ENCODE measurements at places on chromosomes 5 and 9. TPM values are rescaled to one million over a fixed set of nuclear protein-coding genes. Genes with fewer than 3 reads are reported as not detected.
A peak's percentile ranks its signal among the peaks of the same experiment; 100 is the strongest.

GRCh38 chr5:145090115-145090514, 745.0 kb downstream of the PRELID2 start:
- DNase-seq = no peak

DNA sequence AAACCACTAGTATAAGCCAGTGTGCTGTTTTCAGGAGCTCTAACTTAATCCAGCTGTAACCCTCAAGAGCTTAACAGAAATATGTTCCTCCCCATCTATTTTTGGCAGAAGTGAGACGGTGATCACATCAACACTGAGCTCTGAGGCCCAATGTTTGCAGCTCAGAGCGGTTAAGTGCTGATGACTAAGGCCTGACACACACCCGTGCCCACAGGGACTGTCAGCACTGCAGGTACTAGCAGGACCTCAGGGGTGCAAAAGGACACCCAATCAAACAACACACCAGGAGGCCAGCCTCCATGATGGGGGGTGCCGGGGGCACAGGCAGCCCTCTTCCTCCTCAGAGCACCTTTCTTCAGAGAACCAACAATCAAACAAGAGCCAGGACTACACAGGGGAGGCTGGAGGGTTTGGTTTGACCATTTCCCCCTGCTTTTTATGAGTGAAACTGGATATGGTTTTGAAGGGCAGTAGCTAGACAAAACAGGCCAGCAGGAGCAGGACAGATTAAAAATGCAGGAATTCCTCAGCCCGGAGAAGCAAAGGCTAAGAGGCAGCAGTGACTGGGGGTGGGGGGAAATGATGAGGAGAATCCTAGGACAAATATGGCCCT, 61.3 kb downstream of the RAPGEF1 start:
- peak; percentile 92 for DNase-seq

NIPAL4 gene
- total RNA-seq = 1.4 TPM

INSL4 gene
- total RNA-seq = not detected

- no peak for DNase-seq
These were observed 289.4 kb downstream of the EFNA5 start for GRCh38 chr5:107381189-107381856.

SLC25A2 gene
- 0.31 TPM for total RNA-seq

DNA sequence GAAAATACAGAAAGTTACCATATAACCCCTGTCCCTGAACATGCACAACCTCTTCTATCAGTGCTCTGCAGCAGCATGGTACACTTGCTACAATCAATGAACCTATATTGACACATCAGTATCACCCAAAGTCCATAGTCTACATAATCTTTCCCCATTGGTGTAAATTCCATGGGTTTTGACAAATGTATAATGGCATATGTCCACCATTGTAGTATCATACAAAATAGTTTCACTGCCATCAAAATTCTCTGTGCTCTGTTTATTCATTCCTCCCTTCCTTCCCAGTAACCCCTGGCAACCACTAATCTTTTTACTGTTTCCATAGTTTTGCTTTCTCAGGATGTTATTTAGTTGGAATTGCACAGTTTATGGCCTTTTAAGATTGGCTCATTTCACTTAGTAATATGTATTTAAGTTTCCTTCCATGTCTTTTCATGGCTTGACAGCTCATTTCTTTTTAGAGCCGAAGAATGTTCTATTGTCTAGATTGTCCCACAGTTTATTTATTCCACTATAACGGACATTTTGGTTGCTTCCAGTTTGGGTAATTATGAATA, 1707.0 kb downstream of the EFNA5 start:
- no peak for DNase-seq

DNA sequence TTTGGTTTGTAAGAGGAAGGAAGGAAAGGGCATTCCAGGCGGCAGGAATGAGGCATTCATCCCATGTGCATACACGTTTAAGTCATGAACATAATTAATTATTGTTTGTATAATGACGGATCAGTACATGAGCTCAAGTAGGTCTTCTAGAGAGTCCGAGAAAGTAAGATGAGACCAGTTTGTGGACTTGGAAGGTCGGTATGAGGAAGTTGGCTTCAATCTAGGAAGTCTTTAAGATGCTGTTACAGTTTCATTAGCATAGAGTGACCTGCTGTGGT, 2.1 kb downstream of the GTF3C4 start:
- DNase-seq = no peak

GRCh38 chr9:91017245-91017644, 215.6 kb downstream of the SYK start:
- no peak for DNase-seq

- no peak for DNase-seq
These were observed 54.5 kb downstream of the STK10 start for GRCh38 chr5:172133359-172134029.

LCN9 gene
- not detected for total RNA-seq

DNA sequence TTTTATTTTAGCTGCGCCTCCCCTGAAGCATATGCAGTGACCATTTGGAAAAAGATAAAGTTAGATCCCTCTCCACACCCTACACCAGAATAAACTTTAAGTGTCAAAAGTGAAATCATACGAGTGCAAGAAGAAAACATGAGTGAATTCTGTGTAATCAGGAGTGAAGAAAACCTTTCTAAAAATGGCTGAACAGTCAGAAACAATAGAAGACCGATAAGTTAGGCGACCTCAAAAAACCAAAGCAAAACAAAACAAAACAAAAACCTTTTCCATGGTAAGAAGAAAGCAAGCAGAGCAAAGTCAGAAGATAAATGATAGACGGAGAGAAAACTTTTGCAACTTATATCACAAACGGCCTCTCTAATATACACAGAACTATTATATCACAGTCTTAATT, 16.6 kb upstream of the TSC1 start:
- no peak for DNase-seq

SPAG8 gene
- 1.8 TPM for total RNA-seq

OCLN gene
- 0.68 TPM for total RNA-seq

DNA sequence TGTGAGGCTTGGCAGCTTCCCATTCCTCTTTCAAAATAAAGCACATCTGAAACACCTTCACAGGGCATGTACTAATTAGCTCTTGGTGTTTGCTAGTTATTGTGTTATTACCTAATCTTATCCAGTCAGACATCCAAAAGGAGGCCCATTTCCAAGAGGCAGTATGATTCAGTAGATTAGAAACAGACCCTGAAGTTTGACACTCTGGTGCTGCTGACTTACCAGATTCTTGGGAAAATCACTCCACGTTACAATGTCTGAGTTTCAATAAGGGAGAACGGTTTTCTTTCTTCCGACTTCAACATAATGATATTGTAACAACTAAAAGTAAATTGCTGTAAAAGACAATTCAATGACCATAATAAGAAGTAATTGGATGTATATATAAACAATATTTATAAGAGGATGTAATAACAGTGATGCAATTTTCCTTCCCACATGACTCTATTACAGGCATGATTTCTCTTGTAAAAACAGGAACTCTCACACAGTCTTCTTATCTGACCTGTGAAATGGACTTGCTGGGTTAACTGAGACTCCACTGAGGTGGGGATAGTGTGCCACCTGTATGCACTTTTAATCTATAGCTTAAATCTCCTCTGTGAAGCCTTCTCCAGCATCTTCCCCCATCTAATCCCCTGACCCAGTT, 181.3 kb upstream of the ELL2 start:
- DNase-seq = no peak

- no peak for DNase-seq
These were observed 12.5 kb upstream of the C5orf63 start for GRCh38 chr5:127085796-127086195.

DNA sequence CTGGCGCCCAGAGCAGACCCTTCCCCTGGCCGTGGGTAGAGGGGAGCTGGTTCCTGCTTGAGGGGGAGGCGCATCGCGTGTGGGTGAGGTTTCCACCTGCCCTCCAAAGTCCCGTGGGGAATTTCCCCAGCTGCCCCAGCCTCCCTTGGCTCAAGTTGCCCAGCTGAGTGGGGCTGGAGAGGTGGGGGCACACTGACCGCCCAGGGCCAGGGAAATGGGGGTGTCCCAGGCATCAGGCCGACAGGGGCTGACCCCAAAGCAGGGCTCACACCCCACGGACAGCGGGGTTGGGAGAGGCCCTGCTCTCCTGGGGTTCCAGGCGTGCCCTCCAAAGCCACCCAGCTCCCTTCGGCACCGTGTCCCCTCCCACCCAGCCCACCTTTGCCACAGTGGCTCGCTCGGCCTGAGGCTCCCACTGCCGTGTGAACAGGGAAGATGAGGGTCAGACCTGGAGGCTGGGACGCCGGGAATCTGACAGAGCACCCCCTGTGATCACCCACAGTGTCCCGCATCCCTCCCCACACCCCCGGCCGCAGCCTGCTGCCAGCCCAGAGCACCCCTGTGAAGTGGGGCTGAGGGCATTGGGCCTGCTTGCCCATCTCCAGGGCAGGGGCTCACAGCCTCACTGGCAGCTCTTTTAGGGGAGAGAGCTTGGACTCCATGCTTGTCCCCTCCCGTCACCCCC, 933 bp upstream of the EGFL7 start:
- DNase-seq = no peak

INSL6 gene
- not detected for total RNA-seq

DNA sequence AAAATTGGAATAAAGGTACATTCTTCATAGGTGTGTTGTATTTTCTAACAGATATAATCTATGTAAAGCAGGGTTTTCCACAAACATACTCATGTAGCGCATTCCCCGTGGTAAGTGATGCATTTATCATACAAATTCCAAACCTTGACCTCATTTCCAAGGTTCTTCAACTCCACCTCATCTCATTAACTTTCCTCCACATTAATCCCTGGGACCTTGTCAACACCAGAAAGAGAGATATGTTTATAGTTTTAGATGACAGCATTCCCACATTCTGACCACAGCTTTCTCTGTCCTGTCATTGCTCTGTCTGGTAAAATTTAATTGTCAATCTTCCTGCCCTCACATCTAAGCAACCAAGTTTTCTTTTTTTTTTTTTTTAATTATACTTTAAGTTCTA, 415.1 kb downstream of the TMEM161B start:
- no peak for DNase-seq

GHR gene
- not detected for total RNA-seq

SPINK4 gene
- total RNA-seq = not detected

DNA sequence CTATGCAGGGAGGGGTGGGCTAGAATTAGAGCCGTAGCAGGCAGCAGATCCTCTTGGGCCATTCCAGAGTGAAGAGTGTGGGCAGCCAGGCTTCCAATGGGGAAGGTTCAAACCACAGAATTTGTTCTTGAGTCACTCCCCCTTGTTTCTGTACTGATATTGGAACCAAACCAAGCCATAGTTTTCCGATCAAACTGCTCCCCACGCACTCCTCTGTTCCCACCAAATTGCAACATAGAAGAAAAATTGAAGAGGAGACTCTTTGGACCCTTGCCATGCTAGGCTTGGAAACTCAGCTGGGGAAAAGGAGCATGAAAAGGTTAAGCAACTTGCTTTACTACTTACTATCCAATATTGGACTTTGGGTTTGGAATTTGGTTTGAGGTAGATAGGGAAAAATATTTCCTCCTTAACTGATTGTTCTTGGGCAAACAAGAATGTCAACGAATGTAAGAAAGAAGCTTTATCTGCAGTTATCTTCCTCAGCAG, 165.8 kb upstream of the NR3C1 start:
- no peak for DNase-seq

DNA sequence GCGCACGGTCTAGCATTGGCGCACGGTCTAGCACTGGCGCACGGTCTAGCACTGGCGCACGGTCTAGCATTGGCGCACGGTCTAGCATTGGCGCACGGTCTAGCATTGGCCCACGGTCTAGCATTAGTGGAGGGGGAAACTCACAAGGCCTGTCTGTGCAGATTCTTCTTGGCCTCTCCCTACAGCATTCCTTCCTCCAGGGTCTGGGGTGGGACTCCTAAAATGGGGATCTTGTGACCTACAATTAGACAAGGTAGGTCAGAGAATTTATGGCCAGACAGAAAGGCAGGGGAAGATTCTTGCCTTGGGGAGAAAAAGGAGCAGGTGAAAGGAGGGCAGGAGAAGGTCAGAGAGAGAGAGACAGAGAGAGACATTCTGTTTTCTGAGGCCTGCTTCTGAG, 5.4 kb upstream of the GBGT1 start:
- no peak for DNase-seq

PFN3 gene
- not detected for total RNA-seq

SLC6A19 gene
- total RNA-seq = not detected

- DNase-seq = no peak
These were observed 5.3 kb upstream of the OR2V2 start for GRCh38 chr5:181142054-181142453.

- DNase-seq = no peak
These were observed 116.9 kb upstream of the OTULINL start for GRCh38 chr5:14464671-14465070.

DNA sequence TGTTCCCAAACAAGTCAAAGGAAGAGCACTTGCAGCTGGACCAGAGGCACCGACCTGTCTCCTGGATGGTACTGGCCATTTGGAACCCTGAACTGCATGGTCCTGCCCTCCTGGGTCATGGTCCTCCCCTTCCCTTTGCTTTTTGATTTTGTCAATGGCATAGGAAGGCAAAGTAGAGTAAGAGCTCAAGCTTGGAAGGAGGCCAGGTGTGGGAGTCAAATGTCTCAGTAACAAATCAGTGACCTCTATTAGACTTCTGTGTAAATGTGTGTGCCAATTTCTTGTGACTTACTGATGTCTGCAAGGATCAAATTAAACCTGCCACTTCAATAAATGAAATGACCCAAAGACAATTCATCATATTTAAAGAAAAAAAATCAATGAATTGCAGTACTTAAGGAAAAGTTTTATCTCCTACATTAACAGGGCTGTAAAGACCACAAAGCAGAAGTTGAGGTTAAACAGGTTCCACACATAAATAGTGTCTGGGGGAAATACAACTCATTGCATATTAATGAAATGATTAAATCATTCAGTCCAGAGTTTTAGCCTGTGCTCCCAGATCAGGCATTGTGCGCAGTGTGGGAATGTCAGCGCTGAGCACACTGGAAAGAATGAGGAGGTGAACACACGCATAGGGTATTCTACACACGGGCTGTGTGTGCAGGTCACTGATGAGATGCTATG, 32.7 kb downstream of the OSMR start:
- DNase-seq = no peak

GRCh38 chr5:153537207-153537606, 46.7 kb downstream of the GRIA1 start:
- DNase-seq = no peak

DNA sequence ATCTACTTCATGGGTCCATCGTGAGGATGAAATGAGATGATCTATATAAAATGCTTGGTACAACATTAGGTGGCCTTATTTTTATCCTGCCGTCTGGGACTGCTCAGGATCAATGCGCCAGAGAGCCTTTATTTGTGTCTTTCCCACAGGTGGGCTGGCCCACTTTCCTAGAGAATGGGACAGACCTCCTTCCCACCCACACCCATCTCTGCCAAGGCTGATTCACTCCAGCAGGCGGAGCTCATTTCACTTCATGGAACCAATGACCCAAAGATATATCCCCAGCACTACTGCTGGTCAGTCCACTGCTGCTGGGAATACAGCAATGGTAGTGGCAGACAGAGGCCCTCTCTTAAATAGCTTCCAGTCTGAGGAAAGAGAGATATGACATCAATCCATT, 35.7 kb downstream of the TGFBI start:
- DNase-seq = no peak

ENHO gene
- 0.39 TPM for total RNA-seq

GRCh38 chr9:33273972-33274328, 9.1 kb downstream of the CHMP5 start:
- DNase-seq = no peak

All from CD8-positive, alpha-beta memory T cell (primary cell).